Tibial nerve (tissue), 4 donors: ENCODE measurements at places on chromosomes 6 and 20.

DNA sequence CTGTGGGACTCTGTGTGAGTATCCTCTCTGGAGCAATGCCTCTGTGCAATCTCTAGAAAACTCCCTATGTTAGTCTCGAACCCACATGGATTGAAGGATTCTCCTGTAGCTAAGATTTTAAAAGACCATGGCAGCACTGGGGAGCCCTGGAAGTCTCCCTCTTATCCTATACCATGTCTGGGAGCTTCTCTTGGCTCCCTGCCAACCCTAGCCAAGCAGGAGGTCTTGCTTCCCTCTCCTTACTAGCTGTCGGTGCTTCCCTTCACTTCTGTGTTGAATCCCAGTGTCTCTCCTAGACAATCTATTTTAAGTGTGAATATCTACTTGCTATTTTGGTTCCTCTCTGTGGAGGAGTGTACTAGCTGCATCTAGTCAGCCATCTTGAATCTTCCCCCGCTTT lies 118.8 kb upstream of the NRN1 start:
- no peak for DNase-seq

GRCh38 chr6:126743076-126743475 lies 375.4 kb upstream of the RSPO3 start:
- DNase-seq = no peak

DNA sequence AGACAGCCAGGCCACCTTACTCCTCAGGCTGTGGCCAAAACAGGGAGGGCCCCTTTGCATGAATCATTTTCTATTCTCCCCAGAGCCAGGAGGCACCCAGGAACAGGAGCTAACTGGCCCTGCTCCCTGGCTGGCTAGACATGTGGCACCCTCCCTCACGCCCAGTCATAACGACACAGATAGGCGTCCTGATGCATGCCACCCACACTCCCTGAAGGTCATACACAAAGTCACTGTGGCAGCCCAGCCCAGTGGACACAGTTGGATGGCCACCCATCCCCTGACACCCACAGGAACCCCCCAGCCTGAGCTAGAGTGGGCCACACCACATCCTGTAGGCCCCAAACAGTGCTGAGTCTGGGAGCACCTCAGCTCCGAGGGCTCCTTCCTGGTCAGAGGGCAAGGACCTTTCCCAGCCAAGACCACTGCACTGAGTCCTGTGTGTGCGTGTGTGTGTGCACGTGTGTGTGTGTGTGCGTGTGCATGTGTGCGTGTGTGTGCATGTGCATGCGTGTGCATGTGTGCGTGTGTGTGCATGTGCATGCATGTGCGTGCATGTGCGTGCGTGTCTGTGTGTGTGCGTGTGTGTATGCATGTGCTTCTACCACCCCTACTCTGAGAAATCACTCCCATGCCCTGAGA lies 21.6 kb downstream of the TFEB start:
- no peak for DNase-seq

- no peak for DNase-seq
These were observed 42.8 kb upstream of the RALGAPA2 start for GRCh38 chr20:20755231-20755630.
